A673 (cell line): ENCODE measurements at places on chromosomes 7 and 10. TPM values are rescaled to one million over a fixed set of nuclear protein-coding genes. Genes with fewer than 3 reads are reported as not detected.
A peak's percentile ranks its signal among the peaks of the same experiment; 100 is the strongest.

Gene JAKMIP3
- total RNA-seq = 2.0 and 2.8 TPM in 2 replicates

Gene ZNF488
- 0.09 TPM in 2 replicates for total RNA-seq

Gene CPA4
- total RNA-seq = 0.35 TPM in 1 of 2 replicates, not detected in the other

Gene EPHB4
- 90.4 and 92.6 TPM in 2 replicates for total RNA-seq

Gene ABCC2
- 1.1 and 1.3 TPM in 2 replicates for total RNA-seq

Gene PNLIP
- not detected in 2 replicates for total RNA-seq

Gene LIPJ
- 0.11 TPM in 1 of 2 replicates, not detected in the other for total RNA-seq

Gene FANK1
- 0.83 and 1.4 TPM in 2 replicates for total RNA-seq

Gene PPRC1
- total RNA-seq = 93.8 and 103 TPM in 2 replicates

Gene PLEKHS1
- total RNA-seq = 0.09 TPM in 1 of 2 replicates, not detected in the other

Gene TPST1
- total RNA-seq = 8.0 and 11.0 TPM in 2 replicates

DNA sequence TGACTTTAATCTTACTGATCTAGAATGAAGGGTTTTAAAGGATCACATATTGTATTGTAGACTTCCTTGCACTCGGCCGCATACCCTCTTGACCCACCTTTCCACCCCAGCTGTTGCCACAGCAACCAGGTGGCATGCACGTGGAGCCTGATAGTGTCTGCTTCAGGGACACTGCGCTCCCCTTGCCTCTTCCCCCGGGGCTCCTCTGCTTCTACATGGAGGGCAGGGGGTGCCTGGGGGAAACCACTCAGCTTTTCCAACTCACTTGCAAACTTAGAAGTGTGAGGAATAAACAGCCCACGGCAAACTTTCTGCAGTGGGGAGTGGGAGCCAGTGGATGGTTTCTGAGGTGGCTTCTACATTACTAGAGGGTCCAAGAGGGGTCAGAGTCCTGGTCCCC lies 458.6 kb downstream of the PLXNA4 start:
- DNase-seq = no peak

GRCh38 chr7:79436378-79436777 lies 17.1 kb downstream of the MAGI2 start:
- no peak for DNase-seq

GRCh38 chr10:74418285-74418872 lies 267.4 kb downstream of the ADK start:
- DNase-seq = peak; percentile 96

DNA sequence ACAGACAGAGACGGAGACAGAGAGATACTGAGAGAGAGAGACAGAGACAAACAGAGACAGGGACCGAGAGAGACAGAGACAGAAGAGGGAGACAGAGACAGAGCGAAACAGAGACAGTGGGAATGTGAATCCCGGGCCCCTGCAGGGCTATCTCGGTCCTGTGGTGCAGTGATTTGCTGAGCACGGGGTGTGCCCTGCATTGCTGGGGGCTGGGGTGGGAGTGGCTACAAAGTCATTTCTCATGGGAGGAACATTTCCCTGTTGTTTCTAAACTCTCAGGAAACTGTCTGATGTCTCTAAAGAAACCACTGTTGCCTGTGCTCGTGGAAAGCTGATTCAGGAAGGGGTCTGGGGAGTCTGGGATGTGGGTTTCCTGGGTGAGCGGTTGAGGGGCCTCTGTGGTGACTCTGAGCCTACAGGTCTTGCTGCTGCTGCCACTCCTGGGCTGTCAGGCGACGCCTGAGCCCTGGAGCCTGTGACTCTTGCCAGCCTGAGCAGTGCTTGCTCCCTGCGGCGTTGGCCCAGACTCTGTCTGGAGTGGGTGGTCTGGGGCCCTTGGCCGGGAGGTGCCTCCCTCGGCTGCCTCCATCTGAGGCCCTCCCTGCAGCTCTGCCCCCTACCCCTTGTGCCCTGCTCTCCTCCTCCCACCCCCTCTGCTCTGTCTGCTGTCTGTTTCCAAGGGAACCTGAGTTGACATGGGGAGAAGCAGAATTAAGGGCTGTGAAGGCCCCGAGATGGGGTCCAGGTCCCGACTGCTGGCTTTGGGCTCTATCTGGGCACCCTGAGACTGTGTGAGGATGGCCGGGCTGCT lies 292.0 kb downstream of the WDR37 start:
- DNase-seq = peak; percentile 10

DNA sequence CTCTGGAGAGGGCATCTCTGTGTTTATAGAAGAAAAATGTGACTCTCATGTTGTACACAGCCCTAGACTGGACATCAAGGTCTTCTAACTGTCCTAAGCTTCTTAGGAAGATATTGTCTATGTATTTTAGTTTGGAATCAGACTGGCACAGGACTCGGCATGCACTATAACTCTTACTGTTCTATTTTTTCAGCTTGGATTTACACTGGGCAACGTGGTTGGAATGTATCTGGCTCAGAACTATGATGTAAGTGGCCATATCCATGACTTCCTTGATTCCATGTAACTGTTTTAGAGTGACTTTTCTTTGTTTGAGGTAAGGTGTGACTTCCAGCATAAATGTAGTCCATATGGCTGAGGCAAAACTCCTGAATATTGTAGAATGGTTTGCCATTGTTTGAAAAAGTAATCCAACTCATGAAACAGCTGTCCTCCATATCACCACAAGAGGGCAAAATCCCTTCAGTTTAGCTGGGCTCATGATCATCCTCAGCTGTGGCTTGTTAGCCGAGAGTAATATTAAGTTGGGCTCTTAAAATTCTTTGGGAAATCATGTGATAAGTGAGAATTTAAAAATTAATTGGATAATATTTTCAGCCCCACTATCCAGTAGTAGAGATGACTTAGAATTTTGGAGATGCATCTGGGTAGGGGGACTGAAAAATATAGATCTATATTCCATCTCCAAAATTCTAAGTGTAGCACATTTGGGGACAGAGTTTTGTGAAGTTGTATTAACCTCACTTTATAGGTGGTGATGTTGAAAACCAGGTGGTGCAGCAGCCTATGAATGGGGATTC lies 10.4 kb downstream of the STMP1 start:
- DNase-seq = peak; percentile 74

GRCh38 chr7:112708236-112708635 lies 82.0 kb downstream of the TMEM168 start:
- no peak for DNase-seq

GRCh38 chr10:117686606-117687005 lies 144.1 kb downstream of the EMX2 start:
- no peak for DNase-seq

DNA sequence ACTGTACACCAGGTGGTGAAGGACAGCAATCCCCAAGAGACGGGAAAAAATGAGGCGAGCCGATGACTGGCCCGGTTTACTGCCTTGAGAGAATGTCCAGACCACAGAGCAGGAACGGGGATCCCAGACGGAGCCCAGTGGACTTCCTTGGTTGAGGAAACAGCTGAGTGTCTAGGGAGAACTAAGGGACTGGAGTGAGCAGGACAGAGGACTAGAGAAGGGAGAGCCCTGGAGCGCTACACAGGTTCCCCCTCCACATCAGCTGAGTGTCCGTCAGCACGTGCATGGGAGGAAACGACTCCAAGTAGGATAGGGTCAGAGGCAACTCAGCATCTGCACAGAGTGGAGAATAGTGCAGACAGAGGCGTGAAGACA lies 7.1 kb upstream of the WDR86 start:
- DNase-seq = no peak

GRCh38 chr7:75915416-75916156 lies 631 bp downstream of the POR start:
- DNase-seq = peak; percentile 18

- DNase-seq = no peak
These were observed 185.2 kb downstream of the AVL9 start for GRCh38 chr7:32680259-32681173.

DNA sequence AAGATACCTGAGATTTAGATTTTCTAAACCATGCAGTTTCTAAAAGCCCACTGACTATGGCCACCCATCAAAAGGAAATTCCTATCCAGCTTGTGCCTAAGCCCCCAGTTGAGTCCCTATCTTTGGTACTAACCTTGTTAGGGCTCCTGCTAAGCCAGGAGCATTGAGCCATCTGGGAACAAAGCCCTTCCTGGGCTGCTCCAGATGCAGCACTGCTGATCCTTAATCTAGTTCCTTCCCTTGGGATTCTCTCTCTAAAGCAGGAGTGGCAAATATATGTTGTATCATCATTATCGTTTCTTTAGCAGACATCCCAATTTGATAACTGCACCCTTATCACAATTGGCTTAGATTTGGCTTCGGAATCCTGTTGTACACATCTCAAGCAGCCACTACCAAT lies 24.7 kb upstream of the PDLIM1 start:
- DNase-seq = no peak

- DNase-seq = no peak
These were observed 324.8 kb upstream of the NPSR1 start for GRCh38 chr7:34333184-34333583.

- no peak for DNase-seq
These were observed 42.0 kb upstream of the PDZD8 start for GRCh38 chr10:117417196-117417595.

DNA sequence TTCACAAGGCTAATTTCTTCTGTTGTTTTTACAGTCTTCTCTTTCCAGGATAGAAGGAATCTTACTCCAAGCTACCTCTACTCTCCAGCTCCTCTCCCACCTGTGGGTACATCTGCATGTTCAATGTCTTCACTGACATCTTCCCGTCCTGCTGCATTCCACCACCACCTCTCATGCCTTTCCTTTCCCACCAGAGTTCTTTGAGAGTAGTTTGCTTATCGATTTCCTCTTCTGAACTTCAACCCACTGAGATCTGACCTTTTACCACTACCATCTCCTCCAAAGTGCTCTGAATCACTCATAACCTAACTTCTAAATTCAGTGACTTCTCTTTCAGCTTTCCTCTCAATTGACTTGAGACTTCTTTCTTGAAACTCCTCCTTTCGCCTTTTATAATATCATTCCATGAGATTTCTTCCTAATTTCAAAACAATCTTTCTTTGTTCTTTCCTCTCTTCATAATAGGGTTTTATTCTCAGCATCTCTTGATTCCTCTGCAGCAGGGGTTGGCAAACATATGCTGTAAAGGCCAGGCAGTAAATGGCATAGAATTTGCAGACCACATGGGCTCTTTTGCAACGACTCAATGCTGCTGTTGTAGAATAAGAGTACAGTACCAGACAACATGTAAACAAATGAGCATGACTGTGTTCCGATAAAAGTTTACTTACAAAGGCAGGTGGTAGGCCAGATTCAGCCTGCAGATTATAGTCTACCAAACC lies 22.1 kb downstream of the ACSL5 start:
- DNase-seq = no peak

GRCh38 chr10:95864906-95865813 lies 42.6 kb upstream of the CC2D2B start:
- DNase-seq = peak; percentile 49

- DNase-seq = no peak
These were observed 36.0 kb upstream of the SLC26A3 start for GRCh38 chr7:107838816-107839565.

DNA sequence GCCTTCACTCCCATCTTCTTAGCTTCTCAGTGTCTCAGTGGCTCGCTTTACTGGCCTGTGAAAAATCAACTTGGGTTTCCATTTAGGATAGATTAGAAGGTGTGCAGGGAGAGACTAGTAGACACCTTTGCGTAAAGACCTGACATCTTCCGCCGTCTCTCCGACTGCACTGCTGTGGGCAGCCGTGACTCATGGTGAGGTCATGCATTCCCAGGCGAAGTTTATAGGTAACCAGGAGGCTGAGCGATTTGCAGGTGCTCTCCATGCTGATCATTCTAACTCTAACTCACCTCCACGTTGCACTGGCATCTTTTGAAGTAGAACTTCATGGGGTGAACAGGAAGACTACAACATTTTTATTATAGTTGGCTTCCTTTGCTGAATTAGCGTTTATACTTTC lies 68.0 kb upstream of the ZNF438 start:
- no peak for DNase-seq

DNA sequence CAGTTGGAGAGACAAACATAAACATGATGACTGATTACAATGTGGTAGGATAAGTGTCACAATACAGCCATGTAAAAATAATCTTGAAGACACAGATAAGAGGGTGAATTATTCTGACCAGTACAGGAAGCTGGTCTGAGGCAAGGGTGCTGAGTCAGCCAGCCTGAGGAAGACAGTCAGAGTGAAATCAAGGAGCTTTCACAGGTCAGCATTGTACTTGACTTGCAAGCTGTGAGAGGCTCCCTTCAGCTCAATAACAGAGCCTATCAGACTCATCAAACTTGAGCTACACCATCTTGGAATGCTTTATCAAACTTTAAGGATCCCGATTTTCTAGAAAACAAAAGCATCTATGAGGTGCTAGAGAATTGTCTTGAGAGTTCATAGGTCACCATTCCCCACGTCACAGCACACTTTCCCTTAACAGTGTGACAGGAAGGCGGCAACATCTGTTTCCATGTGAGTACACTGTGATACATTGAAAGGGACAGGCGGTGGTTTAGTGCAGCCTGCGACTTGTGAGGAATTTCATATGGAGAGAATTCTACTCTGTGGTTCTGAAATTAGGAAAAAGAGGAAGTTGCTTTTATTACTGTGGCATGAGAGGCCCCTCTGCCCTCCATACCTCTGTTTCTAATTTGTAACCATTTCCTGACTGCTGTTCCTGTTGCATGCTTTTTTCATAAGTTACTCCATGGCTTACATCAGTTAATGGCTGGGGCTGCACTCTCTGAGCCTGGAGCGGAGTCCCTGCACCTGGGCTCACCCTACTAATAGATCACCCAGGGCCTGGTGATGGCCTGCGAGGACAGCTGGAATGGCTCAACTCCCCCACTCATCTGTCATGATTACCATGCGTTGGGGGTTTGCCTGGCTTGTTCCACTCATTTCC lies 417.1 kb downstream of the SUGCT start:
- DNase-seq = peak; percentile 6

GRCh38 chr10:17470246-17470645 lies 15.9 kb upstream of the ST8SIA6 start:
- DNase-seq = no peak

DNA sequence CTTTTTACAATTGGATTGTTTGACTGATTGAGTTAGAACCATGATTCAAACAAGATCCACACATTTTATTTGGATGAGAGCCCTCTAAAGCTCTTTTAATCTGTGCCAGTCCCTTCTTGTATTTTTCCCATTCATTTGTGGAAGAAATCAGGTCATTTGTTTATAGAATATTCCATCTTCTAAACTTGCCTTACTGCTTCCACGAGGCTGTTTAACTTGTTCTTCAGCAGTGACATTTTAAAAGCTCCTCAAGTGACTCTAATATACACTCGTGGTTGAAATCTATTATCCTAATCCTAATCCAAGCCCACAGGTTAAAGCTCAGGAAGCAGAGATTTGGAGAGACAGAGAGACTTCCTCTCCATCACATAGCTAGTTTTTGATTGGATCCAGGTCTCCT lies 155.4 kb upstream of the SVIL start:
- DNase-seq = no peak
